ENCODE measurements at places on chromosomes 13 and 19. TPM values are rescaled to one million over a fixed set of nuclear protein-coding genes. Genes with fewer than 3 reads are reported as not detected.
A peak's percentile ranks its signal among the peaks of the same experiment; 100 is the strongest.

GRCh38 chr19:6070720-6071485 lies 39.4 kb downstream of the RFX2 start:
- no peak for DNase-seq

C19orf67 gene
- total RNA-seq: not detected

DNA sequence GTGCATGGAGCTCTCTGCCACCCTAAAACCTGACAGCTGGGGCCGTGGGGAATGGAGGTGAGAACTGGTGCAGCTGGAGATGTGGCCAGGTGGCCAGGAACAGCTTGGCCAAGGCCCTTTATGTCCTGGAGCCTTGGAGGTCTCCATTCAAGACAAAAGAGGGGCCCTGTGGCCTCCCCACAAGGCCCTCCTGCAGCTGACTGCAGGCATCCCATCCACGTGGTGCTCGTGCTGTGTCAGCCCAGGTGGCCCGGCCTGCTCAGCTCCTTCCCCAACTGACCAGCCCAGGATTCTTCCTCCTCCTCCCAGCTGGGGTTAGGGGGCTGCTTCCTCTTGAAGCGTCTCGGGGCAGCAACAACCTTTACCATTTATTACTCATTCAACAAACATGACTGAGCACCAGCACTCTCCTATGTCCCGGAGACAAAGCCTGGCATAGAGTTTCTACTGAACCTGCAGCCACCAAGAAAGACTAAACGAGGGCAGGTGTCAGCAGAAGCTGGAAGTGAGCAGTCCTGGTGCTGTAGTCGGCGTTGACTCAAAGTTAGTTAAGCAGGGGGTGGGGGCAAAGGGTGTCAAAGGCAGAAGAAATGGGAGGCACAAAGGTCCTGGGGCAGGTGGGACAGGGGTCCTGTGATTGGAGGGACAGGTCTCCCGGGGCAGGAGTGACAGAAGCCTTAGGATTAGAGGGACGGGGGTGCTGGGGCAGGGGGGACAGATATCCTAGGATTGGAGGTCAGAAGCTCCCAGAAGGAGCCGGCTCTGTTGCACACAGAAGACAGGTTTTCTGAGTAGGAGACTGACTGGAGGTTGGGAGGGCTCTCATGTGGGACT lies 23.3 kb upstream of the C13orf46 start:
- DNase-seq: no peak

- no peak for DNase-seq
Measured at GRCh38 chr13:22589880-22590279, 590.9 kb upstream of the SGCG start.

ATP8A2 gene
- 3.8 TPM for total RNA-seq

GRCh38 chr13:45339867-45340266 lies 1.1 kb downstream of the TPT1 start:
- DNase-seq: no peak

DNA sequence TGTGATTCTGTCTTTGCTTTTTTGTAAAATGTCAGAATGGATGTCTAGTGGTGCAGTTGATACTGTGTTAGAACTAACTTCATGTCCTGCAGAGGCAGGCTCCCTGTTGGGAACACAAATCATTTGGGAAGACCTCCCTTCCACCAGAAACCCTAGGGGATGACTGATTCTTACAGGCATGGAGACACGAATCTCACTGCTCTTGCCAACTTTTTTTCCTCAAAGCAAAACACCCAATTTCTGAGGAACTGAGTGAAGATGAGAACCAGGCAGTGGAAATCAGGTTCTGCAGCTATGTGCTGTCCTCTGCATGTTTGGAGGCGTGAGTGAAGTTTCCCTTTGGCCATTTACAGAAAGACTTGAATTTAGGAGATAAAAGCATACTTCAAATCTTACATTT lies 87.5 kb upstream of the CSNK1A1L start:
- no peak for DNase-seq

RXFP2 gene
- total RNA-seq: not detected

DNA sequence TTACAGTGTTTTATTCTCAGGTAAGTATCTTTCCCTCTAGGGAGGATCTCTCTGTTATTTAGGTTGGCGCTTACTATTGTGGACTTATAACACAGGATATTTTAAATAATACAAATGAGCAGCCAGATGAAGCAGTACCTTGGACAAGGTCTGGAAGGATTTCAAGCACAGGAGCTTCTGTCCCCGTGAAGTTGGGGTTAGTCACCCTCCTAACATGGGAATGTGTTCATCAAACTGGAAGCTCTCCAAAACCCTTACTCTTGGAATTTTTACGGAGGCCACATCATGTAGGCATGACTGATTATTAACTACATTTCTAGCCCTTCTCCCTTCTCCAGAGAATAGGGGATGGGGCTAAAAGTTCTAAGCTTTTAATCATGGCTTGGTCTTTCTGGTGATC lies 38.3 kb upstream of the SPRY2 start:
- DNase-seq: peak; percentile 69

- DNase-seq: no peak
Measured at GRCh38 chr19:50285833-50286232, 43.3 kb downstream of the KCNC3 start.

GRCh38 chr19:16446724-16447368 lies 24.9 kb downstream of the EPS15L1 start:
- peak; percentile 73 for DNase-seq

DNA sequence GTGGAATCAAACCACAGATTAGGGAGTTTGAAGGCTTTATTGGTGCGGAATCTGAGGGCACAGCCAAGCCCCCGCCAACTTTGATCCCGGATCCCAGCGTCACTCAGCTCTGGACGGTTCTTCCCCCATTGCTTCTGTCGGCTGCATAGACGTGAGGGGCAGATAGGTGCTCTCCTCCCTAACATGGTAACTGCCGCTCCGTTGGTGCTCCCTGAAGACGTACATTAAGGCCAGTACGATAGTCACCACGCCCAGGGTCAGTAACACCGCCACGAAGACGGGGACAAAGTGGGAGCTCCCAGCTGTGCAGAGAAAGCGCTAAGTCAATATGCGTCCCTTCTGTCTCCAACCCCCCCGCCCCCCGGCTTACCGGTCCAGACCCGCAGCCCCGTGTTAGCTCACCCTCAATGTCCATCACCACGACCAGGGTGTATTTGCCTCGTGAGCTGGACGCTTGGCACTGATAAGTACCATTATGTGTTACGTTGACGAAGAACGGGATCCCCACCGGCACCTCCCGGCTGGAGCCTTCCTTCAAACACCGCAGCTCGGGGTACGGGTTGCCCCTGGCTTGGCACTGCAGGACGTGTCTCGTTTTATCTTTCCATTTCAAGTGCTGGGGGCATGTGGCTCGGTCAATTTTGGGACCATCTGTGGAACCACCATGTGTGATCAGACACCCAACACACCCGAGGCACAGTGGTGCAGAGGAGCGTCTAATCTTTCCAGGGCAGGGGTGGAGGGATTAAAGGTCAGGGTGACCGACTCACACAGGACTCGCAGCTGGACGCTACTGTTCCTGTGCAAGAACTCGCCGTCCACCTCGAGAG lies 644 bp upstream of the RAVER1 start:
- no peak for DNase-seq

GRCh38 chr13:100673376-100673712 lies 1.3 kb downstream of the TMTC4 start:
- DNase-seq: no peak

- peak; percentile 68 for DNase-seq
Measured at GRCh38 chr13:40589285-40590109, 76.9 kb downstream of the FOXO1 start.

DNA sequence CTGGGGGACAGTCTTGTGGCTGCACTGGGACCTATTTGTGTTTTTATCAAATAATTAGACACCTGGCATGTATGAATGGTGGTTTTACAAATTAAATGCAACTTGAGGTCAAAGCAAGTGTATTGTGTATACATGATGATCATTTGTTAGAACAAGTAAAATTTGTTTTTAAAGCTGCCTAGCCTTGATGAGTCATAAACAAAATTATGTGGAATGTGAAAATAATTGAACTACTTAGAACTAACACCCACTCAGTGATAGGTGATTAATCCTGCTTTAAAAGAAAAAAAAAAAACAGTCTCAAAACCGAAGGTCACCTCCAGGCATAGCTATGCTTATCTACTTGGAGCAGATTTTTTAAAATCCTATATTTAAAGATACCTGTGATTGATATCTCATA lies 770.3 kb upstream of the SLITRK5 start:
- DNase-seq: no peak

EXOC3L2 gene
- not detected for total RNA-seq

DNA sequence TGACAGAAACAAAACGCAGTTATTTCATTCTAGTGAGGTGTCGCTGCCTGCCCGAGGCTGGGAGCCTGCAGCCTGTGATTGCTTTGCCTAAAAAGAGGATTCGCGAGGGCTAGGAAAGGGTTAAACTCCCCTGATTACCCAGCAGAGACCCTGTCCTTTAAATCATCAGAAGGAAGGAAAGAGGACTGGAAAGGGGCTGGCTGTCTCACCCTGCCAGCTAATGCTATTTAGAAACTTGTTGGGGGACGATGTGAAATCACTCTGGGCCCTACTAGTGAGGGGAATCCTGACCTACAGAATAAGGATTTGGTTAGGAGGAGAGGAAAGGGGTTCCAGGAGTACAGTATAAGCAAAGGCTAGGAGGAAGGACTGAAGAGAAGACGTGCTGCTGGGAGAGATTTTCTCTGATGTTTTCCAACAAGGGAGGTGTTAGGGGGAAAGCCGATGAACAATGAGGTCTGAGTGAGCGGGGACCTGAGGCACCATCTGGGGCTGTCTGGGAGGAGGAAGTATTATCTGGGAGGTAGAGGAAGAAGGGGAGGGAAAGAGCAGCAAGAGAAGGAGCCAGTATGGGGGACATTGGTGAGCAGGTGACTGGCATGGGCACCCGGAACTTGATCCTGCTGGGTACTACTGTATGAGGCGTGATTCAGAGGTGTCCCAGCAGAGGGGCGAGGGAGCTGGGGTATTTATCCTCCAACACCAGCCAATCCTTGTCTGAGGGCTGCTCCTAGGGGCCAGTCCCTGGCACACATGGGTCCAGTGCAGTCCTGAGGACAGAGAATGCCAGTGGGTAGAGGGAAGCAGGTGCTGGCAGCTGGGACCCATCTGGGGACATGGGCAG lies 55.7 kb upstream of the PTPRS start:
- no peak for DNase-seq

DNA sequence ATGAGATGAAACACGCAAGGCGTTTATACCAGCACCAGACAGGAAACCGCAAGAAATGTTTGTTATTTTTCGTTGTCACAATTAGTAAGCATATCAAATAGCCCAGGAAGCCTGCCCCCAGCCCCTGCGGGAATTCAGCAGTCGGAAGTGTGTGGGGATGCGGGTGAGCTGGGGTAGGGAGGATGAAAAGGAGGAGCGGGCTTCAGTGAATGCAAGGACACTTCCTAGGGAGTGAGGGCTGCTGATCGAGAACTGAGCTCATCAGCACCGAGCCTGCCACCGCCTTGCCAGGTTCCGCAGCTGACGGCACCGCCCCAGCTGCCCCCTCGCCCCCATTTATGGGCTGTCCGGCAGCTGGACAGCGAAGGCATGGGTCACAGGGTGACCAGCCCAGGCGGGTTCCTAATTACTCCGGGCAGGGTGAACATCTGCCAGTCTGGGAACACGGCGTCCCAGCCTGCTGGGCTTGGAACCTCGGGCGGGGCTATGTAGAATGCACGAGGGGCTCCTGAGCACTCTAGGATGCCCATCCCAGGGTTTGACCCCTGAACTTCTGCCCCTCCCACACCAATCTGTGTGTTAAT lies 1.6 kb upstream of the BEST2 start:
- DNase-seq: no peak

EPS8L1 gene
- 30.5 TPM for total RNA-seq

C13orf42 gene
- total RNA-seq: not detected
